ENCODE measurements at places on chromosomes 11 and 22.

DNA sequence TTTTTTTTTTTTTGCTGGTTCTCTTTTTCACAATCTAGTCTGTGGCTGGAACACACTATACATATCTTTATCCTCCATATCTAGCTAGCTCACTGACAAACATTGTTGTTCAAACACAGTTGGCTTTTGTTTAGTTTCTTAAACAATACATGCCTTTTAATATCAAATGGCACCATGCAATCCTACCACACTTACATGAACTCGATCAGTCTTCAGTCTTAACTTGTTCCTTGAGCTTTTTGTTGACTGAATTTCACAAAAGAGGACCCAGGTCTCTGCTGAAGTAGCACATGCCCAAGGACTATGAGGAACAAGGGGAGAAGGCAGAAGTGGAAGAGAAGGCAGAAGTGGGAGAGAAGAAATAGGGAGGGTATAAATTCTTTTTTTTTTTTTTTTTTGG is 25.5 kb downstream of the TMEM123 start:
- no peak for DNase-seq

DNA sequence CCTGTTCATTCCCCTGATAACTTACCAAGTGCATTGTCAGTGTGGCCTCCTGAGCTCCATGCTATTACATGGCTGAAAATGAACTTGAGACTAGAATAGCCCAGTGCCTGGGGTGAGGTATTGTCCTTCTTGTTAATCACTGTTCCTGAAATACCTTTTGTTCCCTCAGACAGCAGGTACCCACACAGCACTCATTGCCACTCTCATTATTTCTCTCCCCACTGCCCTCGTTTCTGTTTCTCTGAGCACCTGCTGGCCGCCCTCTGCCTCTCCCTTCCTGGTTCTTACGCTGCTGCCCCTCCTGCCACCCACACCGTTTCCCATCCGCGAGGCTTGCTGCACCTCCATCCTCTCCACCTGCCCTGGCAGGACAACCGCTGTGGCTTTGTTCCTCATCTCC is 36.9 kb upstream of the RAB1B start:
- DNase-seq, result no peak

DNA sequence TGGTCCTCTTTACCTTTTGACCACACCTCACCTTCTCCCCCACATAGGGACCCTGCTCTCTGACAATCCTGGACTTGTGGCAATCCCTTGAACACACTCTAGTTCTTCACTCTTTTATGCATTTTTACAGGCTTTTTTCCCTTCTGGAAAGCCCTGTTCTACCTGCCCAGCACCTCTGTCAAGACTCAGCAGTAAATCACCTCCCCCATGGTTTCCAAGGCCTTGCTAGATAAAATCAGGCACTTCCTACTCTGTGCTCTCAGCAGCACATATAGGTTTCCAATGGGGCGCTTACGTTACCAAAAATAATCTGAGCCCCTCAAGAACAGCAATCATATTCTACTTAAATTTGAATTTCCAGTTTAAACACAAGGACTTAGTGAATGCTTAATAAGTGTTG is 53.9 kb downstream of the ETS1 start:
- DNase-seq, result no peak

GRCh38 chr22:39078329-39078728 is 1.3 kb downstream of the APOBEC3G start:
- no peak for DNase-seq

- peak; percentile 31 for DNase-seq
Observed at GRCh38 chr11:43359422-43359818, 700 bp downstream of the TTC17 start.

- peak; percentile 76 for DNase-seq
Observed at GRCh38 chr22:50206599-50206998, 5.8 kb downstream of the SELENOO start.

DNA sequence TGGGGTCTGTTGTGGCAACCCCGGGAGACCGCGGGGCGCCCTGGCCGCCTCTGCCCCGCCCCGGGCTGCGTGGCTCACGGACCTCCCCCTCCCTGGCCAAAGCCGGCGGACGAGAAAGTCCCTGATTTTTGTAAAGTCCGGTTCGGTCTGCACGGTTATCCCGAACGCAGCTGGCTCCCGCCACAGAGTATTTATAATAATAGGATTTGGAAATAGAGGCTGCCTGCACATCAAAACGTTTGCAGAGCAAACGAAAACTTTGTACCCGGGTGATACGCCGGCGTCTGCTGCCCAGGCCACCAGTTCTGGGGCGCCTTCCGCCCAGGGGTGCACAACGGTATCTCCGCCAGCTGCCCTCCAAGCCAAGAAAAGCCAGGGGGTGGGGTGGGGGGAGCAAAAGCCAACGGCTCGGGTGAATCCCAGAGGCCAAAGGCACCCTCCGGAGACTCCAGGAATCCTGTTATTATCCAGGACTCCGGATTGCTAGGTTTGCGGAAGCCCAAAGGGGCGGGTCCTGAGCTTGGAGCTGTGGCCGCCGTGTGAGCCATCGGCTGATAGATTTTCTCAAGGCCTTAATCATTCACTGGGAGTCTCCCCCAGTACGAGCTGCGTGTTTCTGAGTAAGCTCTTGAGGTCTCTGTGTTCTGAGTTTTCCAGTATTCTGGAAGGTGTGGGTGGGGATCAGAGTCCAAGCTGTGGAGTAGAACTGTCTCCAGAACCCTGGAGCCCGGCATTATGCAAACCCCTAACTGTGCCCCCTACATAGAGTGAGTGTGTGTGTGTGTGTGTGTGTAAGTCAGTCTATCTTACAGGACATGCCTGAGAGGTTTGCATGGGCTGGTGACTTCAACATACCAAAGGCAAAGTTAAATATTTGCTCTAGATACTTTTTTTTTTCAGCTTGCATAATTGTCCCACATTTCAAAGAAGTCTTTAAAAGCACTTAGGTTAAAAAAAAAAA is 673 bp upstream of the SHANK2 start:
- DNase-seq, result peak; percentile 83

All from fibroblast of mammary gland (primary cell).